ENCODE measurements at places on chromosomes 11 and 22.

DNA sequence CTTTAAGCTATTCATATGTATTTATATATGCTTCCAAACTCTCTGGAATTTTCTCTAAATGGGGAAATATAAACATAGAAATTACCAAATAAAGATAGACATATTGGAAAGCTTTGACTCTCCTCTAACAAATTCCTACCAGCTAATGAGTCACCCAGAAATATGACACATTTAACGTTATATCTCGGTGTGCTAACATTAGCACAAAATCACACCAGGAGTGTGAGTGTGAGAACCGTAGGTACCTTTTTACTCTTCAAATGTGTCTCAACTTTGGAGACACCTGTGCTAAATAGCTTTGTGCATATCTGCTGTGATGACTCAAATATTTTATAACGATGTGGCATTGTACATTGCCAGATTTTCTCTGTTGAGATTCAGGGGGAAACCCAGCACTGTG is 714.4 kb downstream of the METTL15 start:
- DNase-seq = no peak

DNA sequence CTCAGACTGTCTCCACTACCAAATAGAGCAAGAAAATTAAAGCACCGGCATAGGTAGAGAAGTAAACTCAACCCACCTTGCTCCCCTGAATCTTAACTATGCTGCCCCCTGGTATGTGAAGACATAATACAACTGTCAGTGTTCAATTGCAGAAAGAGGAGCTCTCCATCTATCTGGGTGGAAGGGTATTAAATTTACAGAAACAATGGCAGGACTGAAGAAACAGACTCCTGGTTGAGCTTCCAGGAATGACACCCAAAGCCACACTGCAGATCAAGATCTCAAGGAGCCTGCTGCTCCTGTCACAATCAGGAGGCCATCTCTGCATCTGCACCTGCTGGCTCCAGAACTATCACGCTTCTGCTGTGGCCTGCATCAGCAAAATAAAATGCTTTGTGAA is 132.1 kb upstream of the BMAL1 start:
- DNase-seq = no peak

GRCh38 chr11:133956650-133957633 is at the start of gene IGSF9B:
Gene IGSF9B (minus strand): TSS chr11:133956968. CDS start chr11:133956754, 214 bp downstream.
- DNase-seq = peak; percentile 21

- DNase-seq = no peak
These were observed 10.5 kb upstream of the ZFTA start for GRCh38 chr11:63779039-63779438.

- DNase-seq = no peak
These were observed 124.4 kb upstream of the VPREB1 start for GRCh38 chr22:22120160-22120559.

GRCh38 chr22:21032868-21033688 is 717 bp upstream of the SLC7A4 start:
- DNase-seq = no peak

- no peak for DNase-seq
These were observed 15.2 kb downstream of the SMC1B start for GRCh38 chr22:45398214-45398613.

- DNase-seq = no peak
These were observed 128.1 kb upstream of the LDLRAD3 start for GRCh38 chr11:35815556-35816315.

GRCh38 chr11:34438529-34439507 is at the start of gene CAT:
Gene CAT (plus strand): TSS chr11:34438934. CDS start chr11:34439014, 80 bp downstream.
- DNase-seq = peak; percentile 92

DNA sequence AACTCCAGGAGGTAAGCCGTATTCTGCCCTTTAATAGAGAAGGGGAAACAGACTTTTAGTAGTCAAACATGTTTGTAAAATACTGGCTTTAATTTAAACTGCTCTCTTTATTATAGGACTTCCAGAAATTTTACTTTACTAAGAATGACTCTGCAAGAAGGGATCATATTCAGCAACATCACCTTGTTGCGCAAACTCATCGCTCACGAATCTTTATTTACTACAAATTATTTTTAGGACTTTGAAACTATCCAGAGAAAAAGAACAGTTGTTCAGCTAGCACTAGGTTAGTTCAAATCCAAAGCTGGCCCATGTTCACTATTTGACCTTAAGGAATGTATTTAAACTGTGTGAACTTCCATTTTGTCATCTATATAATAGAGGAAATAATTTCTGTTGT is 498.3 kb upstream of the TENM4 start:
- no peak for DNase-seq

DNA sequence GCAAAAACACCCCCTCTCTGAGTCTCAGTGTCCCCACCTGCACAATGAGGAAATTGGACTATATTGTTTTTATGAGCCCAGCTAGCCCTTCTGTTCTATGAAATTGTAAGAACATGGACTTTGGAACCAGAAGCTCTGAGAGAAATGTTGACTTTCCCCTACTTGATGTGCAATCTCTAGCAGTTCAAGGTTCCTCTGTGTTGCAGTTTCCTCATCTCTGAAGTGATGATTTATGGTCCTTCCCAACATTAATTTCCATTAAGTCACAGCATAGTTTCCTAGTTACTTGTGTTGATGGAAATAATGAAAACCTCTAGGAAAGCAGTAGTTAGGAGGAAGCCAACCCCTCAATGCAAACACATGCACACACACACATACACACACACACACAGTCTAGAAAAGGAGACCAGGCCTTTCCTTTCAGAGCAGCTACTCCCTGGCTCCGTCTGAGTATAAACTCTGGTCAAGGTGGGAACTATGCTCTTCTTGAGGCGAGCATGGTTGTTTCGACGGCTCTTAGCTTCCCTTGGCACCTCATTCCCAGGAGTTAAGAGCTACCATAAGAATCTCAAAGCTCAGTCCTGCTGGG is 518.4 kb downstream of the SOX6 start:
- no peak for DNase-seq

- no peak for DNase-seq
These were observed 61.7 kb downstream of the CSNK2A3 start for GRCh38 chr11:11291041-11292015.

DNA sequence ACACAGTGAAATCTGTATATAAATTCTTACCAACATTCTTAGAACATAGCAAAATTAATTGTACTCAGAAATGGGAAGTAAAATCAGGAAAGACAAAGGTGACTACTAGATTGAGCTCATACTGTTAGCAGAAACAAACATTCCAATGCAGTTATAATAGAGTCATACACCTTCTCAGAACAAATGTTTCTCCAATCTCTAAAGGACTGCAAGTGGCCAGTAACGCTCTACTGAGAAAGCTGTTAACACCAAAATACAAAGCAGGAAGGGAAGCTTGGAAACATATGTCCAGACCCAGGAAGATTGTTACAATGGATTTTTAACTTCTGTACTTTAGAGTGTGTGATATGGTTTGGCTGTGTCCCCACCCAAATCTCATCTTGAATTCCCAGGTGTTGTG is 341.5 kb downstream of the LARGE1 start:
- DNase-seq = no peak

- DNase-seq = no peak
These were observed 97.8 kb downstream of the RPS6KA4 start for GRCh38 chr11:64456509-64457320.

GRCh38 chr11:124179310-124179709 is 3.8 kb upstream of the OR10D3 start:
- DNase-seq = peak; percentile 3

- DNase-seq = no peak
These were observed 7.1 kb upstream of the MN1 start for GRCh38 chr22:27808451-27809225.

- DNase-seq = no peak
These were observed 4.7 kb downstream of the API5 start for GRCh38 chr11:43316451-43316850.

- DNase-seq = peak; percentile 4
These were observed 15.6 kb downstream of the SDHAF2 start for GRCh38 chr11:61445516-61445915.

DNA sequence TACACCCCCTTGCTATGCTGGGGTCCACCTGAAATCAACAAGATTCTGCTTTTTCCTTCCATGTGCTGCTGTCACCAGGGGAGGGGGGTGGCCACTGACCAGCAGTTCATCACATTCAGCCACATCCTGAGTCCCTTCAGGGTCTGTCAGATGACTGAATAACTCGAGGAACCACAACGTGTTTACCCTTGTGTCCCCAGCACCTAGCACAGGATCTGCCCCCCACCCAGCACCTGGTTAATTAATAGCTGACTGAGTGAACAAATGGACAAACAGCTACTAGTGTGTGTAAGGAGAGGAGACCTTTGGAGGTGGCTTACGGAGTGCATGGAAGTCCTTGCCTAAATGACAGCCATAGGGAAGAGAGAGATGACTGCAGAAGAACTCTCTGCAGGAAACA is 119.5 kb upstream of the NCAM1 start:
- no peak for DNase-seq

GRCh38 chr22:40056559-40056958 is 61.8 kb downstream of the FAM83F start:
- DNase-seq = no peak

DNA sequence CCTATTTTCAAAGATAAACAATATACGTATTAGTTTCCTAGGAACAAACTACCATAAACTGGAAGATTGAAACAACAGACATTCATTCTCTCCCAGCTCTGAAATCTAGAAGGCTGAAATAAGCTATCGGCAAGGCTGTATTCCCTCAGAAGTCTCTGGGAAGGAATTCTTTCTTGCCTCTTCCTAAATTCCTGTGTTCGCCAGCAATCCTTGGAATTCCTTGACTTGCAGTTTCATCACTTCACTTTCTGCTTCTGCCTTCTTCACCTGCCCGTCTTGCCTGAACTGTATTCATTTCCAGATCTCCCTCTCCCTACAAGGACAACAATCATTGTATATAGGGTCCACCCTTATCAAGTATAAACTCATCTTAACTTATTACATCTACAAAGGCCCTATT is 17.7 kb upstream of the PRDM10 start:
- DNase-seq = no peak

- peak; percentile 77 for DNase-seq
These were observed at the start of gene CDPF1 for GRCh38 chr22:46250035-46250782. Gene CDPF1 (minus strand): TSS chr22:46250293. CDS start chr22:46248284, 2,009 bp downstream.

DNA sequence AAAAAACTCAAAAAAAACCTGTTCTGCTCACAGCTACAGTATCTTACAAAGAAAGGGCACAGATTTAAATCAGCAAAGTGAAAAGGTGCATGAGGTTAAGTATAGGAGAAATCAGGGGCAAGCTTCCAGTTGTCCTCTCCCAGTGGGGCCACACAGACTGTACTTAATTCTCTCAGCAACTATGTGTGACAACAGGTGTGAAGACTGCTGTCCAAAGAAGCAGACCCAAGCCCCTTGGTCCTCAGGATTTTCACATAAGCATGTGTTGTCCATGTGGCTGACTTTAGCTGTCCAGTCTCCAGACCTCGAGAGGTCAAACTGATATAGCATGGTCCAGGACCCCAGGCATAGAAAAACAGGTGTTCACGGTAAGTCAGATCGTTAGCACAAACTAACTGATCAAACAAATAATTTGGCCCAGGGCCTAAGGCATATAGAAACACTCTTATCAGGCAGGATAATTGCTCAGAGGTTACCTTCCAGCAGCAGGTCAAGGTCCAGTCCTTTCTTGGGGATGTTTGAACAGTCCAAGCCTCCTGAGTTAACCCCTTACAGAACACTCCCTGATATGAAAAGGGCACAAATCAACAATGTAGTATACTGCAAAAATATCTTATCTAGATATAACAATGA is 21.1 kb upstream of the CSTF3 start:
- no peak for DNase-seq

DNA sequence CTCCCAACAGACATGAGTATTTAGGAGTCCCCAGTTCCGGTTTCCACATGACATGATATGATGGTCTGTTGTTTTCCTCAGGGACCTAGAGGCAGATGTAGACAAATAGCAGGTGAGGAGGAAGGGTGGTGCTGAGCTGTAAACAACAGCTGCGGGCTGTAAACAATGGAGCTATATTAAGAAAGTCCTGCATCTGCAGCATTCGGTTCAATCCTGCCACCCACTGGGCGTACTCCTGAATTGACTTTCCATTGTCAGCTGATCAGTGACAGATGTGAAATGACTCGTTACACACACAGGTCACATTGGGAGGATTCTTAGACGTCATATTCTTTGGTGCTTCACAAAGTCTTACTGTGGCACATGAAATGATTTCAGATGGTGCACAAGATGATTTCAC is 26.8 kb upstream of the RAG1 start:
- DNase-seq = peak; percentile 20

- no peak for DNase-seq
These were observed 56.3 kb downstream of the CD82 start for GRCh38 chr11:44621784-44622183.

DNA sequence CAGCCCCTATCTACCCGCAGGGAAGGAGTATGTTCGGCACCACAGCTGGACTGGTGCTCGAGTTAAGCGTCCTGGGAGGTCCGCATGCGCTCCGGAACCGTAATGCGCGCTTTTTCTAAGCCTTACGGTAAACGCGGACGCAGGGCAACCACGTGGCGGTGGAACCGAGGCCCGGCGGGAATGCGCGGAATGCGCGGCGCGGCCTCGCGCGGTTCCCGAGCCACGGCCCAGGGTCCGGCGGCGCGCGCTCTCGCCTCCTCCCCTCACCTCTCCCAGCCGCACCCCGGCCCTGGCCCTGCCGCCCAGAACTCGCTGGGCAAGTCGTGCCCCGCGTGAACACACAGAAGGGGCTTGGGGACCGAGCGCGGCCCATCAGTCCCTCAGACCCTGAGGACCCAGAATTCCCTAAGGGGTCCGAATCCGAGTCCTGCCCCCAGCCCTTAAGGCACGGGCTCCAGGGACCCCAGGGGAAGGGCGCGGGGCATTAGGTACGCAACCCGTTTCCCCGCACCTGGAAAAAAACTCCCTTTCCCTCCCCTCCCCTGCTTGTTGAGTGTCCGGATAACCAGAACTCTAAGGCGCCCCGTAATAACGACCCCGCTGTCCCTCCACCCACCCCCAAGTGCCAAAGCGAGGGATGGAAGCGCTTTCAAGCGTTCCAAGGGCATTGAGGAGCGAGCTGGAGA is 4.3 kb upstream of the CCND1 start:
- DNase-seq = no peak

DNA sequence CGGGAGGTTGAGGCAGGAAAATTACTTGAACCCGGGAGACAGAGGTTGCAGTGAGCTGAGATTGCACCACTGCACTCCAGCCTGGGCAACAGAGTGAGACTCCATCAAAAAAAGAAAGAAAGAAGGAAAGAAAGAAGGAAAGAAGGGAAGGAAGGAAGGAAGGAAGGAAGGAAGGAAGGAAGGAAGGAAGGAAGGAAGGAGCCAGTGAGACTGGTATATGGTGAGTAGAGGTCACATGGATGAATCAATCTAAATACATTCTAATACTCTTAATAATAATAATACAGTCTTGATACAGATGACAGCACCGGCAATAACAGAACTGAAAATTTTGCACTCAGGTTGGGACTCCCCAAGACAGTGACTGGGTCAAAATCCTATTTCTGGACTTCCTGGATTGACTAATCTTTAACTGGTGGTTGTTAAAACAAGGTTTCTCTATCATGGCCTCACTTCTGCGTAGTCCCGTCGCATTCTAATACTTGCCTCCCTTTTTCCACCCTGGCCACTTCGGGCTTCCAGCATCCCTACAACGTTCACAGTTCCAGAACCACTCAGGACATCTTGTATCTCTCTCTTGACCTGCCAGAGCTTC is 53.5 kb upstream of the EIF3M start:
- no peak for DNase-seq

- peak; percentile 5 for DNase-seq
These were observed 23.8 kb upstream of the FZD4 start for GRCh38 chr11:86978756-86979608.

GRCh38 chr11:92907671-92908070 is 61.8 kb upstream of the MTNR1B start:
- no peak for DNase-seq

GRCh38 chr11:120108154-120108784 is 29.6 kb downstream of the TRIM29 start:
- DNase-seq = no peak
